ENCODE measurements at places on chromosomes 4 and X. TPM values are rescaled to one million over a fixed set of nuclear protein-coding genes. Genes with fewer than 3 reads are reported as not detected.

The GUCY1B1 gene
- polyA plus RNA-seq, result 44.0 TPM

- no peak for DNase-seq
- H3K36me3 ChIP-seq, result no peaks in the 10 kb centered on the region
- H3K4me3 ChIP-seq, result no peak overlapping the region
- H3K27me3 ChIP-seq, result no peaks in the 10 kb centered on the region
- no peaks in the 10 kb centered on the region for H3K4me1 ChIP-seq
- H3K27ac ChIP-seq, result no peak overlapping the region
These were observed 16.0 kb downstream of the ANXA3 start for GRCh38 chr4:78567500-78568060.

GRCh38 chr4:86358257-86358656, 1.6 kb downstream of the MAPK10 start:
- no peak for DNase-seq
- no peak overlapping the region for H3K27ac ChIP-seq
- no peaks in the 10 kb centered on the region for H3K27me3 ChIP-seq
- no peaks in the 10 kb centered on the region for H3K4me1 ChIP-seq

The TCEAL2 gene
- 124 TPM for polyA plus RNA-seq

The DGAT2L6 gene
- polyA plus RNA-seq, result not detected

DNA sequence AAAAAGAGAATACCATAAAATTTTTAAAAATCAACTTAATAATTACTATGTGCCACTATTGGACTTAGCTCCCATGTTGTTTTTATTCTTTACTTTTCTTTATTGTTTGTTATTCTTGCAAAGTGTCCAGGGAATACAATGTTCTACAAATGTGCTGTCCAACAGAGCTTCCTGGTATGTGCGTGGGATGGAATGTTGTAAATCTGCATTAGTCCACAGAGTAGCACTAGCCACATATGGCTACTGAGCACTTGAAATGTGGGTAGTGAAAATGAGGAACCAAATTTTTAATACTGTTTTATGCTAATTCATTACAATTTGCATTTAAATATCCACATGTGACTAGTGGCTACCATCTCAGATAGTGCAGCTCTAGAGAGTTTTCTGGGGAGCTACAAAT, 14.3 kb upstream of the CORIN start:
- H3K4me3 ChIP-seq, result no peak overlapping the region
- no peak overlapping the region for H3K27ac ChIP-seq
- H3K27me3 ChIP-seq, result no peaks in the 10 kb centered on the region
- H3K36me3 ChIP-seq, result no peaks in the 10 kb centered on the region
- no peaks in the 10 kb centered on the region for H3K4me1 ChIP-seq

DNA sequence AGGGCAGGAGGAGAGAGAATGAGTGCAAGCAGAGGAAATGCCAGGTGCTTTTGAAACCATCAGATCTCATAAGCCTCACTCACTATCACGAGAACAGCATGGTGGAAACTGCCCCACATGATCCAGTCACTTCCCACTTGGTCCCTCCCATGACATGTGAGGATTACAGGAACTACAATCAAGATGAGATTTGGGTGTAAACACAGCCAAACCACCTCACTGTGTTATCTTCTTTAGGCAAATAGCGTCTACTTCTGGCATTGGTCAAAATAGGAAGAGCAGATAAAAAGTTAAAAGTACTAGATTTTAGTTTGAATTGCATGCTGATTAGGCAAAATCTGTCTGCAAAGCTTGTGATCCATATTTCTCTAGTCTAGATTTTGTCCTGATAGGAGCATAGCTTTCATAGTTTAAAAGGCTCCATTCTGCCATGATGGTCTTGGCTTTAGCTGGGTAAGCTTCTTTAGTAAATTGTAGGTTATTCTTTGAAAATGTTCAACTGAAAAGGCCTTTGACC, 267.5 kb downstream of the NKX6-1 start:
- no peak overlapping the region for H3K4me3 ChIP-seq
- DNase-seq, result no peak
- no peak overlapping the region for H3K27ac ChIP-seq
- no peaks in the 10 kb centered on the region for H3K36me3 ChIP-seq
- H3K27me3 ChIP-seq, result no peaks in the 10 kb centered on the region

- H3K27ac ChIP-seq, result no peak overlapping the region
- H3K4me1 ChIP-seq, result no peaks in the 10 kb centered on the region
- H3K27me3 ChIP-seq, result no peaks in the 10 kb centered on the region
- no peaks in the 10 kb centered on the region for H3K36me3 ChIP-seq
These were observed 6.7 kb downstream of the APOO start for GRCh38 chrX:23901060-23901459.

DNA sequence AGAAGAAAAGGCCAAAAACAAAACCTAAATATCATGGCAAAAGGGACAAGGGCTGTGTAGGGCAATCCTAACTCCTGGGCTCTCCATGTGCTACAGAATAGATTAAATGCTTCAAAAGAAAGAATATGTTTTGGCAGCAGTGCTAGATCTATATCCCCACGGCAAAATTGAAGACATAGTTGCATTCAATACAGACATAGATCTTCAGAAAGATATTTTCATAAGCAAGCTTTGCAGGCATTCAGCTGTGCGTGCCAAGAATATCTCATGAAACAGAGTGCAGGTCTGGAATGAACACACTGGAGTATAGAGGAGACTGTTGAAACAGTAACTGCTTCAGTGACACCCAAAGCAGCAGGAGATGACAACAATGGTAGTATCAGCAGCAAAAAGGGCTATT, 1476.9 kb downstream of the ARAP2 start:
- no peaks in the 10 kb centered on the region for H3K36me3 ChIP-seq
- H3K27ac ChIP-seq, result no peak overlapping the region
- DNase-seq, result no peak
- H3K4me1 ChIP-seq, result no peaks in the 10 kb centered on the region
- H3K4me3 ChIP-seq, result no peak overlapping the region

- no peaks in the 10 kb centered on the region for H3K36me3 ChIP-seq
- no peaks in the 10 kb centered on the region for H3K27me3 ChIP-seq
- no peak for DNase-seq
- no peak overlapping the region for H3K27ac ChIP-seq
- H3K4me3 ChIP-seq, result no peak overlapping the region
- no peaks in the 10 kb centered on the region for H3K4me1 ChIP-seq
These were observed 110.3 kb upstream of the KIT start for GRCh38 chr4:54547299-54548097.

The USP17L28 gene
- not detected for polyA plus RNA-seq

DNA sequence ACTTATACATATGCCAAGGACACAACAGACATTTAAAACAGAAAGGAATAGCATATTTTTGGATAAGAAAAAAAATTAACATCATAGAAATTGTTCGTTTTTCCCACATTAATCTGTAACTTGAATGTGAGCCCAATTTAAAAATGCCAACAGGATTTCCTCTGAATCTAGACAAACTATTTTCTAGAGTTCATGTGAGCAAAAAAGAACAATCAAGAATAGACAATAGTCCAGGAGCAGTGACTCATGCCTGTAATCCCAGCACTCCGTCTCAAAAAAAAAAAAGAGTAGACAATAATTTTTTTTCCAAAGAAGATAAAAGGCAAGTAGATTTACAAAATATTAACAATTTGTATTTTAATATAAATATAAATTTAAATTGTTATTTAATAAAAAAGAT, 73.7 kb upstream of the DUSP21 start:
- H3K36me3 ChIP-seq, result no peaks in the 10 kb centered on the region
- no peak overlapping the region for H3K4me3 ChIP-seq
- H3K4me1 ChIP-seq, result no peaks in the 10 kb centered on the region
- H3K27ac ChIP-seq, result no peak overlapping the region
- no peaks in the 10 kb centered on the region for H3K27me3 ChIP-seq
- no peak for DNase-seq

The OPN1MW3 gene
- polyA plus RNA-seq, result not detected
